Fibroblast of villous mesenchyme (primary cell): ENCODE measurements at places on chromosomes 11 and 22.

- DNase-seq = peak; percentile 16
These were observed 203.7 kb downstream of the MN1 start for GRCh38 chr22:27597703-27598444.

DNA sequence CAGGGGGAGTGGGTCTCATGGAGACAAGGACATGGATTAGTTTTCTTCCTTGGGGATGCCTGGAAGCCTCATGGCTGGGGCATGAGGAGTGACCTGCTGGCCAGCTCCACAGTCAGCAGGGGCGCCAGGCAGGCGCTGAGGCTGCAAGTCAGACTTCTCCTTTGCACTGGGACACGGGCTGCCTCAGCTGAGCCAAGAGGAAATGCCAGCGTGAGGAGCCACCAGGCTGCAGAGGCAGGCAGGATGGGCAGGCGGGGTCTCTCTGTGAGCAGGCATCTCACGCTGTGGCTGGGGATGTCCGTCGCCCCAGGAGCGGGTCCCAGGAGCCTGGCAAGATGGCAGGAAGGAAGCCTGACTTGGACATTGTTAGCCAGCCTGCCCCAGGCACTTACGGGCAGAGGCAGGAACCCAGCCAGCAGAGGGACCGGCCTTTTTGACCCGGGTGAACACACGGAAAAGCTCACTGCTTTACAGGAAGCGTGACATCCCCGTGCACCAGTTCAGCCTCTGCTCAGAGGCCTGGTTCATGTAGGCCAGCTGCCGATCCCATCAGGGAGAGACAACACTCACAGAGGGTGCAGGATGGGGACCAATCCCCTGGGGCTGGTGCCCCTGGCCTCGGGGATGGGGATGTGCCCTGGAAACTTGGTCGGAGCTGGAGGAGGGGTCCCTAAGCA is 10.2 kb downstream of the GNB1L start:
- DNase-seq = peak; percentile 22

DNA sequence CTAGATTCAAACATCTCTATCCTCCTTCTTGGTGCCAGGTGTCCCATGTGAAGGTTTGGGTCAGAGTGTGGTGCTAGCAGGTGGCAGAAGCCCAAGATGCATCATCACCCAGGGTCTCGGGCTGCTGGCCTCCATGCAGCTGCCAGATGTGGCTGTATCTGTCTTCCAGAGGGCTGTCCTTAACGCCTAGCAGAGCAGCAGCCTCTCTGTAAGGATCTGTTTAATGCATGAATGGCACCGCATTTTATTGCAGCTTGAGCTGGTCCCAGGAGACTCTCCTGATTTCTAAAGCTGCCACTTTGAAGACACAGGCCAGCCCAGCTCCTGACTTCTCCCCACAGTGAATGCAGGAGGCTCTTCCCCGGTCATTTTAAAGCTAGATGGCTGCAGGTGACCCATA is 26.3 kb downstream of the SLC1A2 start:
- DNase-seq = peak; percentile 47

- DNase-seq = no peak
These were observed 55.1 kb downstream of the BTG4 start for GRCh38 chr11:111456859-111457730.
